ENCODE measurements at places on chromosomes 4 and X.
A peak's percentile ranks its signal among the peaks of the same experiment; 100 is the strongest.

DNA sequence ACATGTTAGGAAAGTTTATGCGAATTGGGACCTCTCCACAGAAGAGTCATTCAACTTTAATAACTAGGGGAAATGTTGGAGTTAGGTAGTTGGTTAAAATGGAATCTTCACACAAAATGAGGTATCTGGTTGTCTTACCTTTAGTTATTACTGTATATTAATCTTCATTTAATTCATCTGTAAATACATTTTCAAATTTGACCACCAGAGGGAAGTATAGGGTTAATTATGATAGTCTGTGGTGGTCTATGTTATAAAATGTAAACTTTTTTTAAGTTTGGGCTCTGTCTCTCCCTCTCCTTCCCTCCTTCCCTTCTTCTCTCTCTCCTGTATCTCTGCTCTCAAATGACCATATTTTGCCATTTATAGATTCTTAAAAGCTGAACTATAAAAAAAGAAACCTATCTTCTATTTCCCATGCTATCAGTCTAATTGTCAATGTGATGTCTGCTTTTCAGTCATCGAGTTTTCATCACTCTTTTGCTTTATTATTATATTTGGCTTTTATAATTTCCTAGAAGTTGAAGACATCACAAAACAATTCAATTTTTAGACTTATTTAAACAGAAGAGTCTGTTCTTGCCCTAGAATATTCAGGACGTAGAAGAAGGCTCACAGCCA lies 49.8 kb downstream of the TMEM144 start:
- peak; percentile 63 for DNase-seq

DNA sequence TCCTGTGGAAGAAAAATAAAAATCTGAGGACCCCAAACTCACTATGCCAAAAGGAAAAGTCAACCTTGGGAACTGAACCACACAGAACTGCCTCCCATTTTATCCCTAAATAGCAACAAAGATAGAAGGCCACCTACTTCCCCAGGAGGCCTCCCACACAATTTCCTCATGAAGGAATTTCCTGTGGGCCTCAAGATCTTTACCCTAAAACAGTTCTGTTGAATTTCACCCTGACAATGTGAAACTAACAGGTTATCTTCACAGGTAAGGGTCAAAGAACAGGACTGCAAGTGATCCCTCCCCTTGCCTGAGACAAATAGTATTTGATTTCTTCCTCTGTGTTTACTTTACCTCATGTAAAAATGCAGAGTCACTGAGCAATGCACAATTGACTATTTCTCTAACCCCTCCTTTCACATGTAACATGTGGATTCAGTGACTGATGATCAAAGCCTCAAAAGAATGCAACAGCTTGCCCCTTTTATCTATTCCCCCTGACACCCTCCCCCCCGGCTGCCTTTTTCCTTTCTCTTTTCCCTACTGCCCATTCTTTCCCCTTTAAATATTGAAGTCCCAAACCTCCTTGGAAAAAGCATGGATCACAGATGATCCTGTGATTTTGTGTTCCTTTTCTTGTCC lies 33.3 kb downstream of the MEPE start:
- DNase-seq = no peak

- no peak for DNase-seq
Observed at GRCh38 chr4:56961107-56961500, 16.3 kb downstream of the NOA1 start.

GRCh38 chrX:43566170-43566569 lies 89.9 kb upstream of the MAOA start:
- DNase-seq = no peak

- peak; percentile 36 for DNase-seq
Observed at GRCh38 chr4:153794006-153794405, 5.1 kb upstream of the SFRP2 start.

GRCh38 chrX:154486396-154487207 lies at the start of gene UBL4A:
TSS of gene UBL4A (minus strand) at chrX:154486615. CDS start at chrX:154486584, 31 bp downstream.
- peak; percentile 92 for DNase-seq

DNA sequence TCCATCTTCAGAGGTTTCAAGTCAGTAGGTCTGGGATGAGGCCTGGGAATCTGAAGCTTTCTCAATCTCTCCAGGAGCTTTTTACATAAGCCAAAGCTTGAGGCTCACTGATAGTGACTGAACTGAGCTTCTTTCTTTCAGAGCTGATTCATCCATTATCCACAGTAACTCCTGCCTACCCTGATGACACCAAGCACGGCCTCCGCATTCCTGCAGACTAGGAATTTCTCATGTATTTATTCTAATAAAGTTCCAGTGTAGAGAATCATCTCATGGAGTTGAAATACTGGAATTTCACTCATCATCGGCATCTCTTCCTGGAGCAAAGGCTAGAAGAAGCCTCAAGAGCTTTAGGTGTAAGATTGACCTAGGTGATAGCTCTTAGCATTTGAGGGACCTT lies 12.1 kb upstream of the DCTD start:
- DNase-seq = no peak

DNA sequence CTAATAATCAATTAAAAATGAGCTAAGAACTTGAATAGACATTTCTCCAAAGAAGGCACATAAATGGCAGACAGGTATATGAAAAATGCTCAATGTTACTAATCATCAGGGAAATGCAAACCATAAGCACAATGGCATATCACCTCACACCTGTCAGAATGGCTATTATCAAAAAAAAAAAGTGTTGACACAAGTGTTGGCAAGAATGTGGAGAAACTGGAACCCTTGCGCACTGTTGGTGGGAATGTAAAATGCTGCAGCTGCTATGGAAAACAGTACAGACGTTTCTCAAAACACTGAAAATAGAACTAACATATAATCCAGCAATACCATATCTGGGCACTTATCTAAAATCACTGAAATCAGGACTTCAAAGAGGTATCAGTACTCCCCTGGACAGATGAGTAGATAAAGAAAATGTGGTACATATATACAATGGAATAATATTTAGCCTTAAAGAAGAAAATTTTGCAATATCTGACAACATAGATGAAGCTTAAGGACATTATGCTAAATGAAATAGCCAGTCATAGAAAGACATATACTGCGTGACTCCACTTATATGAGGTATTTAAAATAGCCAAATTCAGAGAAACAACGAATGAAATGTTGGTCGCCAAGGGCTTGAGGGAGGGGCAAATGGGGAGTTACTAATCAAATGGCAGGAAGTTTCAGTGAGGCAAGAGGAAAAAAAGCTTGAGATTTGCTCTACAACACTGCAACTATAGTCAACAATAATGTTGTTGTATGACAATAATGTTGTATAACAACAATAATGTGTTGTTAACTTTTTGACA lies 175.5 kb downstream of the WDFY3 start:
- DNase-seq = no peak

DNA sequence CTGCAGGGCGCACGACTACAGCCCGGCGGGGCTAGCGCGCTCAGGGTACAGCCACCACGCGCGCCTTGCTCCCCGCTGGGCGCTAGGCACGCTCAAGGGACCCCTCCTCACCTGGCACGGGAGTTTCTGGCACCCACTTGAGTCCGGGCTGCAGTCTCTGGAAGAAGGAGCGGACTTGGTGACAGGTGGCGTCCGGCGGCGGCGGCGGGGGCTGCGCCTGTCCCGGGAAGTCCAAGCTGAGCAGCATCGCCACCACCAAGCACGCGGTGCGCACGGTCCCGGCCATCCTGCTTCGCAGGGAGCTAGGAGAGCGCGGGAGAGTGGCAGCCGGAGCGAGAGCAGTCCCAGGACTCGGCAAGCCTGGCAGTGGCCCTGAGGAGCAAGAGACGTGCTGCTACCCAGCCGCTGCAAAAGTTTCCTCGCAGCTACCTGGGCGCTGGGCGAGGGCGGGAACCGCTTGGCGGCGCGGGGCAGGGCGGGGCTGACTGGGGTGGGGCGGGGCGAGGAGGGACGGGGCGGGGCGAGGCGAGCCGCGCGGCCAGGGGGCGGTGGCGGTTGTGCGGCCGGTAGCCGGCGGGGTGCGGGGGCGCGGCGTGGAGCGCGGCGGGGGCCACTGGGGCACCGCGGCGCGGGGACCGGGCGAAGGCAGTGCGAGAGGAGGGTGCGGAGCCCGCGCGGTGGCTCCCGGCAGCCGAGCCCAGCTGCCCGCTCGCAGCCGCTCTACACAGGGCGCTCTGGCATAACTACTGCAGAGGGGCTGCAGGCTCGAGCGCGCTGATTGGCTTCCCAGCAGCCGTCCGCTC lies at the start of gene GPC3:
GPC3 (minus strand) TSS at position 431 of the 803 bp plus-strand sequence.
- no peak for DNase-seq

GRCh38 chr4:17492058-17492741 lies 19.7 kb downstream of the QDPR start:
- DNase-seq = no peak

GRCh38 chrX:105260291-105261043 lies 40.0 kb upstream of the TEX13A start:
- DNase-seq = no peak

DNA sequence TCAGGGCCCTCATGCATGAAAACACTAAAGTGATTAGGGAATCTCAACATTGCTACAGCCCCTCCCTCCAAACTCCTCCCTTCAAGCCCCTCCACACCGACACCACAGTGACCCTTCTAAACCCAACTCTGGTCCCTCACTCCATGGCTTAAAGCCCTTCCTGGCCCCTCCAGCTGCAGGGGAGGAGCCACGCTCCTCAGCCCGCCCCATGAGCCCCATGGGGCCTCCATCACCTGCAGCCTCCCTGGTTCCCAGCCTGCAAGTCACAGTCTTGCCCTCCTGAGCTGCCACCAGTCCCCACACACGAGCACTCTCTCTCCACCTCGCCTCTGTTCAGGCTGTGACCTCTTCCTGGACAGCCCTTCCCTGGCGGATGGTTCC lies 31.2 kb downstream of the PPP2R2C start:
- DNase-seq = no peak

DNA sequence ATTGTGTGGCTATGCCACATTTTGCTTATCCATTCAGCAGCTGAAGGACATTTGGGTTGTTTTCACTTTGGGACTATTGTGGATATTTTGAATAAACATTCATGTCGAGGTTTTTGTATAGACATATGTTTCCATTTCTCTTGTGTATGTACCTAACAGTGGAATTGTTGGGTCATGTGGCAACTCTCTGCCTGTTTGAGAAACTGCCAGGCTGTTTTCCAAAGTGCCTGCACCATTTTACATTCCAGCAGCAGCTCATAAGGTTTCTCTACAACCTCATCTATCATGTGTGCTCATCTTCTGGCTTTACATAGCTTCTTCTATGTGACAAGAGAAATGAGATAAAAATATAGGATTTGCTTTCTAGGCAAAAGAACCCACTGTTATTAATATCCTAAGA lies 29.5 kb upstream of the TSPAN5 start:
- no peak for DNase-seq

GRCh38 chr4:174133551-174133950 lies 149.9 kb downstream of the FBXO8 start:
- no peak for DNase-seq

- no peak for DNase-seq
Observed at GRCh38 chr4:40206426-40206825, 9.6 kb downstream of the RHOH start.

- no peak for DNase-seq
Observed at GRCh38 chr4:57078685-57079521, 31.3 kb downstream of the IGFBP7 start.

DNA sequence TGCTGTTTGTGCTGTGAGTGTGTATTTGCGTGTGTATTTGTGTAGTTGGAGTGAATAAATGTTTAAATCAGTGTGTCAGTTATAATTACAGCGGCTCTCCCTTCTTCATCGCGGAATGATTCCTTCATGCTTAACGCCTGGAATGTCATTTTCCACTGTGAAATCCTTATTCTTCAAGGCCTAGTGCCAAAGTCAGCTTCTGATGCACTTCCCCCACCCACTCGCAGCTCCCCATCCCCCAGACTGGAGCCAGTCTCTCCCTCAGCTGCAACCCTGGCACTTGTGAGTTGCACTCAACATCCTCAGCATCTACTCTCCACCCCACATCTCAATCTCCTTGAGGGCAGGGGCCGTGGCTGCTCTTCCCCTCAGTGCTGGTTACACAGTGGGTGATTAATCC lies 583.0 kb downstream of the BCOR start:
- DNase-seq = no peak

DNA sequence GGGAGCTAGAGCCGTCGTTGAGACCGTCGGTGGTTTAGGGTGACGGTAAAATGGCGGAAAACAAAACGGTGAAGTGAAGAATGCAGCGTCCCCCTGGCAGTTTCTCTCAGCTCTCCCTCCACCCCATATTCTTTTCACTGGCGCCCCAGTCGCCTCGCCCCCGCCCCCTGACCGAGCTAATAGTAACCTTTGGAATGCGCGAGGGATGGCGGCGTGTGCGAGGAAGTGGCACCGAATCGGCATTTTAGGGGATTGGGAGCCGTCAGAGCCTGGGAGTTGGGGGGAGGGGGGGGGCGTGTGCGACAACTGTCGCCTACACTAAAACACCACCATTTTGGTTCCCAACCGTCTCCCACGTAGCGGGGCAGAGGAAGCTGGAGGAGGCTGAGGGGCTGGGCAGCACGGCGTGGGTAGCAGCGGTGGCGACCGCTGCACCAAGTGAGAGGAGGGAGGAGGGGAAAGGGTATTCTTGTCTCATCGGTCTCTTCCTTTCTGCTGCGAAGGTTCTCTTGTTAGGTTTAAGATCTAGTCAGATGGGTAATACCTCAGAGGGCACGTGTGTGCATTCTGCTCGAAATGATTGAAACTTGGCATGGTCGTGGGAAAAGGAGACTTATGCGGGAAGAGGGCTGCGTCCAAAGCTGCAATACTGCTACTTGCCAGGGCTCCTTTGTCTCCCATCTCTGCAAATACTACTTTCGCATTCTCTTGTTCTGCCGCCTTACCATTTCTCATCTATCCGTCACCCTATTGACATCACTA lies 840 bp downstream of the ZNF711 start:
- DNase-seq = peak; percentile 46

DNA sequence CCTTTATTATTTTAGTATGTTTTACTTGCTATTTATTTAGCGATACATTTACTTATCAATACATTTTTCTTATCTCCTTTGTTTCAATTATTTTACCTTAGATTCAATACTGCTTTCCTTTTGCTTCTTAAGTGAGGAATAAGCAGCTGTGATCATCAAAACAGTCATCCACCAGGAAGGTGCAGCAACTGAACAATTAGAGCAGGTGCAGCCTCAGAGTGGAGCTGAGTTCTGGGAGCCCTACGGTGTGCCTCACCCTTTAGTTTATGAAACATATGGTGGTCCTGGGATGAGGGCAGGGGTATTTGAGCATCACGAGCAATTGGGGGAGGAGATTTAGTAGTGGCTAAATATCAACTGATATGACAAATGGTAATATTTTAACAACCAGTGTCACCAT lies 111.0 kb downstream of the FRYL start:
- no peak for DNase-seq

DNA sequence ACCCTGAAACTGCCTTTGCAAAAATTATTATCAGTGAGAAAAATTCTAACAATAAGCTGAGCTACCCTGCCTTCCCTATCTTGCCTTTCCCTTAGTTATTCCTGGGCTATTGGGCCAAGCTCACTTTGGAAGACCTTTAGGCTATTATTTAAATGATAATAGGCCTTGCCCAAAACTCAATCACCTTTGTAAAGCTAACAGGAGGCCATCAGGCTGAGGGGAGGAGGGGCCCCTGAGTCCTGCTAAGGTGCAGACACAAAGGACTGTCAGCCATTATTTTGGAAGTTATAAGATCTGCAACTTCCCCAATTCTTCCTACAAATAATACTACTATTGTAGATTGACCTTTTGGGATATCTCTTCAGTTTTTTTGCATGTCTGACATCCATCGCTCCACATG lies 278.8 kb upstream of the DIAPH2 start:
- DNase-seq = no peak

- no peak for DNase-seq
Observed at GRCh38 chr4:13527192-13527980, 16.9 kb downstream of the NKX3-2 start.

GRCh38 chr4:32455231-32455630 lies 1735.1 kb downstream of the PCDH7 start:
- no peak for DNase-seq

GRCh38 chr4:87505862-87506261 lies 23.3 kb downstream of the SPARCL1 start:
- DNase-seq = no peak

- no peak for DNase-seq
Observed at GRCh38 chr4:142547974-142548373, 298.1 kb downstream of the INPP4B start.

All from NCI-H526 (cell line).